ENCODE measurements at places on chromosomes 7 and 10.

DNA sequence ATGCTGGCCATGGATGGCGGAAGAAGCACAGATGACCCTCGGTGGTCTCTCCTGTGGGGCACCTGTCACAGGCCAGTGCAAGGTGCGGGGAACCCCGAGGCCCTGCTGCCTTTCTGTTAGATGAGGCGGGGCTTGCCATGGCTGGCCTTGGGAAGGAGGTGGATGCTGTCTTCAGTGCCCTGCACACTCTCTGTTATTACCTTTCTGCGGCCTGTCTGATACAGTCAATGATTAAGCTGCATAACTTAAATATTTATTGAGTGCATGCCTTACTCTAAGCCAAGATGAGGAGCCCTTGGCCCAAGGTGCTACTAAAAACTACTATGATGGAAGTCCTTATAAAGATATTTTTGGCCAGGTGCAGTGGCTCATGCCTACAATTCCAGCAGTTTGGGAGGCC lies 36.7 kb upstream of the MNX1 start:
- no peak for ATAC-seq

GRCh38 chr7:132770055-132770454 lies 193.8 kb upstream of the PLXNA4 start:
- no peak for ATAC-seq

DNA sequence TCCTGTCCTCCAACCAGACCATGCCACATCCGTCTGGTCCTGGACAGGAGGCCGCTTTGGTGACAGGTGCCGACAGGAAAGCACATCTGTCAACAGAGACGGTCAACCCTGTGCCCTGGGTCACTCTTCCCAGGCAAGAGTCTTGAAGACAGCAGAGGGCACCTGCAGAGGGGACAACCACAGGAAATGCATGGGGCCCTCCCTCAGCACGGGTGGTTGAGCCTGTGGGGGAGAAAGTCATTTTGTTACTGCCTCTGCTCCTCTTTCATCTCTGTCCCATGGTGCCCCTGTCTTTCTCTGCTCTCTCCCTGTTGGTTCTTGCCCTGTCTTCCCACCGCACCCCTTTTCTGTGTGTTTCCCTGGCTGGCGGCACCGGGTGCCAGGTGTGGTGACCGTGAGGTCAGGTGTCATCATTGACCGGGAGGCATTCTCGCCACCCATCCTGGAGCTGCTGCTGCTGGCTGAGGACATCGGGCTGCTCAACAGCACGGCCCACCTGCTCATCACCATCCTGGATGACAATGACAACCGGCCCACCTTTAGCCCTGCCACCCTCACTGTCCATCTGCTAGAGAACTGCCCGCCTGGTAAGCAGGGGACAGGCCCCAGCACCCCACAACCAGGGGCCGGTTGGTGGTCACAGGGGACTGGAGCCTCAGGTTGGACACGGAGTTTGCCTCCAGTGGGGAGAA lies 17.6 kb upstream of the VSIR start:
- ATAC-seq = peak; percentile 92

GRCh38 chr10:60384708-60385398 lies 4.8 kb downstream of the ANK3 start:
- ATAC-seq = no peak

- ATAC-seq = no peak
Observed at GRCh38 chr10:16458166-16458955, 21.6 kb downstream of the PTER start.

GRCh38 chr7:152459724-152460251 lies 24.0 kb upstream of the KMT2C start:
- peak; percentile 27 for ATAC-seq

- ATAC-seq = no peak
Observed at GRCh38 chr10:33497338-33497737, 162.9 kb upstream of the NRP1 start.

DNA sequence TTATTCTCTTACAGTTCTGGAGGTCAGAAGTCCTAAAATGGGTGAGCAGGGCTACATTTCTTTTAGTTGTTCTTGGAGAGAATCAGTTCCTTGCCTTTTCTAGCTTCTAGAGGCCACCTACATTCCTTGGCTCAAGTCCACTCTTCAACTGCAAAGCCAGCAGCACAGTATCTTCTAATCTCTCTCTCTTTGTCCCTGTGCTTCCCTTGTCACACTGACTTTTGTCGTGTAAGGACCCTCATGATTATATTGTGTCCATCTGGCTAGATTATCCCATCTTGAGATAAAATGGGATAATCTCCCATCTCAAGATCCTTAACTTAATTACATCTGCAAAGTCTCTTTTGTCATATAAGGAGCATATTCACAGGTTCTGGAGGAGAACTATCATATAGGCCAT lies 359.0 kb downstream of the ADRA2A start:
- no peak for ATAC-seq

DNA sequence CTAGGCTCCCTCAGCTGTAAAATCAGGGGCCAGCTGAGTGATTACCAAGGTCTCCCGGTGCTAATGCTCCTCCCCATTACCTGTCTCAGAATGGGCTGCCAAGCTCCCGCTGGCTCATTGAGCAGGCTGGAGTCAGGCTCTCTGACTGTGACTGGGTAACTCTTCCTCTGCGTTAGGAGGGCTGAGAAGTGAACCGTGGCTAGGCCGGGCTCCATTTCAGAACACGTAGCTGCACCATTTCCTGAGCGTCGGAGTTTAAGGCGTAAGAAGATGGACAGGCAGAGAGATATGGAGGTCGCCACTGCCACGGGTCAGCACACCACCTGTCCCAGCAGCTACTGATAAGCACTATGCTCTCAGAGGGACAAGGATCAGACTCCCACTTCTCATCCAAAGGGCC lies 250.3 kb downstream of the TCERG1L start:
- ATAC-seq = no peak

- ATAC-seq = peak; percentile 51
Observed at GRCh38 chr7:70014472-70015177, 416.4 kb downstream of the AUTS2 start.

DNA sequence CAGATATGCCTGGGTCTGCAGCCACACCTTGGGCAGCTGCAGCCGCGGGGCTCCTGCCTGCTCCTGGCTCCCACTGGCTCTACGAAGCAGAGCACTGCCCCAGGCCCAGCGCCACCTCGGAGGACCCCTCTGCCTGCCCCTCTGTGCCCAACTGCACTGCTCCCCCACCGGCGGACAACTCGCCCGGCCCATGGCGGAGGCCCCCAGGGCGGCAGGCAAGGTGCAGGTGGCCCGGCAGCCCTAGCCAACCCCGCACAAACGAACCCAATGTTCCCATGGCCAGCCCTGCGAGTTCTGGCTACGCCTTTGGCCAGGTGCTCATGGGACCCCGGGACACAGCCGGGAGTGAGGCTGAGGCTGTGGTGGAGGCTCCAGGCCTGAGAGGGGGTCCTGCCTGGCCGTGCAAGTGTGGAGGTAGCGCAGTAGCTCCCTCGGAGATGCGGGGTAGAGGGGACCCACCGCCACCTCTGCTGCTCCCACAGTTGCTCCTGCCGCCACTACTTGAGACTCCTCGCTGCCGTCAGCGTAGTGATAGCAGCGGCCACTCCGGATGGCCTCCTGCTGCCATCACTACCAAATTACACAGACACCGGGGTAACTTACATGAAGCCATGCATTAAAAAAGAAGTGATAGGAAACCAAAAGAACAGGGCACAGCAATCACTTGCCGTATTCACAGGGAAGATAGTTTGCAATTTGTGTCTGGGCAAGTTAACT lies 97.3 kb upstream of the SP4 start:
- ATAC-seq = no peak

- no peak for ATAC-seq
Observed at GRCh38 chr7:123191132-123191531, 8.6 kb downstream of the SLC13A1 start.

DNA sequence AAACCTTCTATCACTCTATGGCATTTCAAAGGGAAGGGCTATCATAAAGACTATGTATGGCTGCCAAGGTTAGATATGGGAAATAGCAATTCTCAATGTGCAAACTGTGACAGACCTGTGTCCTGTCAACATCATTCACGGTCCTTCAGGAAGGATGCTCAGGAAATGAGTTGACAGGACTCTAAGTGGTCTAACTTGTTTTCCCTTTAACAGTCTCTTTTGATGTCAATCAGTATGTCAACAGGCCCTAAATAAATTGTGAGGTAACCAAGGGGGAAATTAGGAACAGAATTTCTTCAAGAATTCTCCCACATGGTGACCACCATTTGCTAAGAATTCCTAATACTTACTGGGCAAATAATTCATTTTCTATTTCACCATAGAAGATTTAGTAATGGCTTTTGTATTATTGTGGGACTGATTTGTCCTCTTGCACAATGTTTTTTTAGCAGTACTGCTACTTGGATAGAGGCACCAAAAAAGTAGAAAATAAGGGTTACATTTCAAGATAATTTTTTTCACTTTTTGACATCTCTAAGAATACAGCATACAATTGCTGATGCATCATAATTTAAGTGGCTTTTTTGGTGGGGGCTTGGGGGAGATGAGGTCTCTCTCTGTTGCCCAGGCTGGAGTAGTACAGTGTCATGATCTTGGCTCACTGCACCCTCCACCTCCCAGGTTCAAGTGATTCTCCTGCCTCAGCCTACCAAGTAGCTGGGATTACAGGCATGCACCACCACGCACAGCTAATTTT lies 275.8 kb downstream of the CACNA2D1 start:
- no peak for ATAC-seq

DNA sequence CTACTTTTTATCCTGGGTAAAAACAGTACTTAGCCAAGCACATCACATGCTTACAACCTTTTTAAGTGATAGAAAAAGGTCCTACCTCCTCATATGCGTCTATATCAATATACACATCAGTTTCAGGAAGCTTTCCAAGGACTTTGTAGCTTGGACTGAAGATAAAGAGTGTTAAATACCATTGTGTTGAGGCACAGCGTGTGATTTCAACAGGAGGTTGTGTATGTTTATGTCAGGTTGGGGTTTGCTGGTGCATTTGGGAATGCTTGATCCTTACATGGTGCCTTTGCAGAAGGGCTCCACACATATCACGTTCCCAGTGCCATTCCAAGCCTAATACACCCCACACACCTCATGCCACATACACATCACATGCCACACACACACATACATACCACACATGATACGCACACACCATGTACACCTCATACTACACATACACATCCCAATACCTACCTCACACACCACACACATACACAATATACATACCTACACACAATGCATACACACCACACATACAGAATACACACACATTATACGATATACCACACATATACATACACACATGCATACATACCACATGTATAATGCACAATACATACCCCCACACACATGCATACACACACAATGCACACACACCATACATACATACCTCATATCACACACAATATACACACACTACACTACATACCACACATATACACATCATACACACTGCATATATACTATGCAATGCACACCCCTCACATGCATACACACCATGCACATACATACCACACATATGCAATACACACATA lies 33.1 kb downstream of the PSMC2 start:
- ATAC-seq = no peak

GRCh38 chr7:135150072-135150782 lies 2.4 kb downstream of the TMEM140 start:
- no peak for ATAC-seq

DNA sequence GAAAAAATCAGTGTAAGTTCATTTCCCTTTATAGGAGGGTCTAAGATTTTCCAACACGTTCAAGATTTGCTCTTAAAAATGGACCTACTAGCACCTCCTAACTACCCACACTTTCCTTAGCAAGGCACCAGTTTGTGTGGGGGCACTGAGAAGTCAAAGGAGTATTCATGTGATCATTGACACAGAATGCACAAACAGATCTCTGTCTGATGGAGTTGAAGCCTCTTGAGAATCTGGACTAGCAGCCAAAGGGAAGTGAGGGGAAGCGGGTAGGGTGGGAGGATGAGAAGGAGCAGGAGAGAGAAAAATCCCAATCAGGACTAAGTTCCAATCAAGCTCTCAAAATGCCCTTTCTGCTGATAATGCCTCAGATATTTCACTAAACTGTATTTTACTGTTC lies 4.1 kb downstream of the MMS19 start:
- ATAC-seq = no peak

GRCh38 chr7:99106821-99107241 lies 37.1 kb downstream of the SMURF1 start:
- no peak for ATAC-seq

GRCh38 chr10:110311357-110311949 lies 6.7 kb upstream of the SMNDC1 start:
- peak; percentile 62 for ATAC-seq

- peak; percentile 96 for ATAC-seq
Observed at GRCh38 chr7:25950488-25951413, 201.2 kb upstream of the NFE2L3 start.

DNA sequence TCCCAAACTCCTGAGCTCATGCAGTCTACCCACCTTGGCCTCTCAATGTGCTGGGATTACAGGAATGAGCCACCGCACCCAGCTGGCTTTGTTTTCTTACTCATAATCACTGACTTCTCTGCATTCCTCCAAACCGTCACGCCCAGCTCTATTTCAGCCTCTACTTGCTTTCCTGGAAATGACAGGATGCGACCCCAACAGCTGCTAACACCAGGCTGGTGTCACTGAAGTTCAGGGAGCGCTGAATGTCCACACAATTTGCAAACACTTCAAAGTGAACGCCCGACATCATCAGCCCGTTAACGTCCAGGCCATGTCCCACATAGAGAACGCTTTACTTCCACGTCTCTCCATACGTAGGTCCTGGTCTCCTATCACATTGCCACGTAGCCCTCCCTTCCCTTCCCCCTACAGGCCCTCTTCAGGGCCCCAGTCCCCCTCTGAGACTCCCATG lies 12.8 kb upstream of the PROSER2 start:
- no peak for ATAC-seq

DNA sequence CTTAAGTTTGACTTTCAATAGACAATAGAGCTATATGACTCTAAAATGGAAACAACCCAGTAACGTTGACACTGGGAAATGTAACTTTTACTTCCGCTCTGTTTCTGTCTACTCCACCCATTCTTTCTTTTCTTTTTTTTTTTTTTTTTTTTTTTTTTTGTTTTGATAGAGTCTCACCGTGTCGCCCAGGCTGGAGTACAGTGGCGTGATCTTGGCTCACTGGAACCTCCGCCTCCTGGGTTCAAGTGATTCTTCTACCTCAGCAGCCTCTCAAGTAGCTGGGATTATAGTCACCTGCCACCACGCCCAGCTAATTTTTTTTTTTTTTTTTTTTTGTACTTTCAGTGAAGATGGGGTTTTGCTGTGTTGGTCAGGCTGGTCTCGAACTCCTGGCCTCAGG lies 13.9 kb downstream of the PRSS2 start:
- ATAC-seq = no peak

- ATAC-seq = no peak
Observed at GRCh38 chr10:78342827-78343653, 309.4 kb downstream of the RPS24 start.

DNA sequence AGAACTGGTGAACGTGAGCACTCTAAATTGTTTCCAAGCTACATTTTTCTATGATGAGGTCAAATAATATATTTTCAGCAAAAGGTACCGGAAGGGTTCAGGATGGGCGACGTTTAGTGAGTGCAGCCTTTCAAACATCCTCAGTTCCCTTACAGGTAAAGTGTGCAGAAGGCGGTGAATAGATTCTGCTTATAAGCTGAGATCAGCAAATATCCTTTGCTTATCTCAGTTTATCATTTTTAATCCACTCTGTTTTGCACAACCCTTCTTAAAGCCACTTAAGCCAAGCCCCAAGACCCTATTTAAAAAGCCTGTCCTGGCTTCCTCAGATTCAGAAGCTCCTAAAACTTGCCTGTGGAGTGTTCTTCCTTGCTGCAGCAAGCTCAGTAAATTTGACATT lies 103.1 kb upstream of the DGKB start:
- ATAC-seq = no peak

GRCh38 chr7:69134316-69134715 lies 464.0 kb upstream of the AUTS2 start:
- ATAC-seq = no peak

- ATAC-seq = no peak
Observed at GRCh38 chr7:101589976-101590662, 39.0 kb downstream of the MYL10 start.
